ENCODE measurements at places on chromosomes 2 and 18.

- DNase-seq, result no peak
Observed at GRCh38 chr18:10297086-10297485, 157.3 kb upstream of the APCDD1 start.

GRCh38 chr18:44286049-44286448 is 394.6 kb upstream of the SETBP1 start:
- no peak for DNase-seq

- no peak for DNase-seq
Observed at GRCh38 chr2:44940049-44940494, 1.4 kb upstream of the SIX3 start.

DNA sequence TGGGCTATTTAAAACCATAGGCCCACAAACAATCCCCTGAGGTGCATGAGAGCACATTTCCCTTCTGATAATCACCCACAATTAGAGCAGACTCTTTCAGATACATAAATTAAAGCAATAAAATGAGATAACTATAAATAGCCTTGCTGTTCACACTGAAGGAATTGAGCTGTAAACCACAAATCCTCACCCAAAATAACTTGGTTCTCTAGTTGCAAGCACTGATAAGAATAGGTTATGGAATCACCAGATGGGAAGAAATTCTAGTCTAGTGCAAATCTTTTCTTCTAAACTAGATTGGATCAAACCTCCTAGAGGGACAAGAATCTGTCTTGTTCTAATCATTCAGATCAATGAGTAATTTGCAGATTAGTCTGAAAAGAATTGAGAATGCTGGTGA is 64.6 kb downstream of the NAB1 start:
- DNase-seq, result no peak

DNA sequence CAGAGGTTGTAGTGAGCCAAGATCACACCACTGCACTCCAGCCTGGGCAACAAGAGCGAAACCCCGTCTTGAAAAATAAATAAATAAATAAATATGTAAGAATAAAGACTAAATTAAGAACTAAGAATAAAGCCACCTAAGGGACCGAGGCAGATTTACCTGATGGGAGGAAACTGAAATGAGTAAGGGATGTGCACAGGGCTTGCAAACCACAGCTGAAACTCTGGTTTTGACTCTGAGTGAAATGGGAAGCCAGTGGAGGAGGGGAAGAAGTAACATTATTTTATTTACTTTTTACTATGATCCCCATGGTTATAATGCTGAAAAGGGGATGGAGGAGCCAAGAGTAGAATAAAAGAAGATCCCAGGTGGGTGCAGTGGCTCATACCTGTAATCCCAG is 107.3 kb downstream of the CABYR start:
- no peak for DNase-seq

- no peak for DNase-seq
Observed at GRCh38 chr2:221103930-221104329, 468.2 kb downstream of the EPHA4 start.

GRCh38 chr2:37109523-37109922 is 25.2 kb downstream of the GPATCH11 start:
- DNase-seq, result no peak

- DNase-seq, result no peak
Observed at GRCh38 chr2:197378086-197378485, 56.7 kb downstream of the SF3B1 start.

- DNase-seq, result no peak
Observed at GRCh38 chr2:173252581-173252980, 102.1 kb upstream of the CDCA7 start.

DNA sequence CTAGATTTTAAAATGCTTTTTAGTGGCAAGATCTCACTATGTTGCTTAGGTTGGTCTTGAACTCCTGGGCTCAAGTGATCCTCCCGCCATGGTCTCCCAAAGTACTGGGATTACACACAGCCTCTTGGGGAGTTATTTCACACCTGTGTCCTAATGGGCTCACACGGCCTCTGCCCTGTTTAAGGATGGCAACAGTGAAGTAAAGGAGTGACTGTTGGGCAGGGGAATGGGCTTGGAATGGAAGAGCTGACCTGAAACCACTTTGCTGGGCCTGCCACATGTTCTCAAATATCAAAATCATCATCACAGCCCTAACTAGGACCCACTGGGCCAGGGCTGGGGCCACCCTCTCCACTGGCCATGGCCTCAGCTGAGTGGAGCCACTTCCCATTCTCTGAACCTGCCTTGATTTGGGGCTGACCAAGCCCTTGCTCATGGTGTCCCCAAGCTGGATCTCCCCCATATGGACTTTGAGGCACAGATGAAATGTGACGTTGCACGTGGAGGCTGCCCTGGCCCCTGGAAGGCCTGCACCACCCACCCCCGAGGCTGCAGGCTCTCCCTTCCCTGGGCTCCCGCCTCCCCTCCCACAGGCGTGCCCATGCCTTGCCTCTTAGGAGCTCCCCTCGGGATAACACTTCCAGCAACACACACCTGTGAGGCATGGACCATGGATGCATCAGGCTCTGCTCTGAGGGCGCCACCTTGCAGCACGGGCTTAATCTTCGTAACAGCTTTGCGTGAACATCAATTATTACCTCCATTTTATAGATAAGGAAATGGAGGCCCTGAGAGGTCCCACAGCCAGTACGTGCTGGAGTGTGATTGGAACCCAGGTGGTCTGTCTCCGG is 71.8 kb upstream of the SMAD7 start:
- DNase-seq, result no peak

GRCh38 chr2:128497461-128497860 is 178.8 kb upstream of the HS6ST1 start:
- DNase-seq, result no peak

DNA sequence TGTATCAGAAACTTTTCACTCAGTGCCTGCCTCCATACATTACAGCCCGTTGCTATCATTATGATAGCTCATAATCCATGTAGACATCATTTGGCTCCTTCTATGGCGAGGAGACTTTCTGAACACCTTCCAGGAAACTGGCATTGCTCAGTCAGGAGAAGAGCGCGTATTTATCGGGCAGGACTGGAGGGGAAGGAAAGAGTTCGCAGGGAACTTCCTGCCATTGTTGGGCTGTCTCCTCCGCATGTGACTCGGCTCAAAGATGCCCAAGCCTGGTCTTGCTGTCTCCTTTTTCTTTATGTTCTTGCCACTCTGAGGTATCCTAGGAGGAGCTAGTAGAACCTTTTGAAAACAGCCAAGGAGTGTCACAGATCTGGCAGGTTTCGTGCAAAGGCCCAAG is 156.8 kb downstream of the CTIF start:
- no peak for DNase-seq

GRCh38 chr2:187916799-187917198 is 362.6 kb upstream of the TFPI start:
- DNase-seq, result no peak

GRCh38 chr2:102473020-102473419 is at the start of gene SLC9A4:
Gene SLC9A4 (plus strand): TSS chr2:102473226. CDS start chr2:102473760, 534 bp downstream.
- DNase-seq, result peak; percentile 38

DNA sequence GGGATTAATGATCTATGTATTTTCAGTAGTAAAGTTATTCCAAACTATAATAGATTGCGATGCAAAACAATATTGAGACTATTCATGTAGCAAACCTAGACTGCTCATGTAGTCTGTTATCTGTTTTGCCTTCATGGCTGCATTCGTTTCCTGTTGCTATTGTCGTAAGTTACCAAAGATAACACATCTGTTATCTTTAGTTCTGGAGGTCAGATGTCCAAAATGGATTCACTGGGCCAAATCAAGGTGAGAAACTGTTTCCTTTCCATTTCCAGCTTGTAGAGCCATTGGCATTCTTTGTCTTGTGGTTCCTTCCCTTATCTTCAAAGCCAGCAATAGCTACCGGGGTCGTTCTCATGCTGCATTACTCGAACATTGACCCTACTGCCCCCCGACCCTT is 20.9 kb downstream of the ITGAV start:
- no peak for DNase-seq

GRCh38 chr2:171149986-171150693 is 10.6 kb downstream of the TLK1 start:
- DNase-seq, result no peak

All from activated CD4-positive, alpha-beta T cell treated with anti-CD3 and anti-CD28 coated beads, Interleukin-2, amount 50 U/mL, for 4 hours (primary cell).